Activated T-helper 1 cell treated with anti-CD3 and anti-CD28 coated beads, Interleukin-12 subunit alpha, Interleukin-12 subunit beta, Interleukin-2, Interleukin-4 antibody, amounts not matched to agents 30 ng/mL and 10 ng/mL and 1 ng/mL, durations not matched to agents 14 hours and 24 hours and 36 hours (primary cell): ENCODE measurements at places on chromosomes 12 and 14. TPM values are rescaled to one million over a fixed set of nuclear protein-coding genes. Genes with fewer than 3 reads are reported as not detected.

ARHGEF40 gene
- not detected in 2 replicates for total RNA-seq

- no peak for DNase-seq
Measured at GRCh38 chr12:89709995-89710872, 1.6 kb upstream of the ATP2B1 start.

- no peak for DNase-seq
Measured at GRCh38 chr12:41032386-41032785, 155.7 kb upstream of the PDZRN4 start.

DNA sequence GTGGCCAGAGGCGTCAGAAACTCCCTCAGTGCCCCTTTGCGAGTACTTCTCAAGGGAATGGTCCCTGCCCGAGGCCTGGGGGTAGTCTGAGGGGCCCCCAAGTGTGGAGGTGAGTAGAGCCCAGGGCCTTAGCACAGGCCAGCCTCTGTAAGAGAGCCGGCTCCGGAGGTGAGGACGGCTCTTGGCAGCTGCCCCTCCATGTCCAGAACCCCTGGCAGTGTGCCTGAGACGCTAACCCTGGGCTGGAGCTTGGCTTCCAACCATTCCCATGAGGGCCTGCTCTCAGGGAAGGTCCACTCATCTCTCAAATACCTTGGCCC lies 61.7 kb downstream of the PRMT8 start:
- no peak for DNase-seq

DNA sequence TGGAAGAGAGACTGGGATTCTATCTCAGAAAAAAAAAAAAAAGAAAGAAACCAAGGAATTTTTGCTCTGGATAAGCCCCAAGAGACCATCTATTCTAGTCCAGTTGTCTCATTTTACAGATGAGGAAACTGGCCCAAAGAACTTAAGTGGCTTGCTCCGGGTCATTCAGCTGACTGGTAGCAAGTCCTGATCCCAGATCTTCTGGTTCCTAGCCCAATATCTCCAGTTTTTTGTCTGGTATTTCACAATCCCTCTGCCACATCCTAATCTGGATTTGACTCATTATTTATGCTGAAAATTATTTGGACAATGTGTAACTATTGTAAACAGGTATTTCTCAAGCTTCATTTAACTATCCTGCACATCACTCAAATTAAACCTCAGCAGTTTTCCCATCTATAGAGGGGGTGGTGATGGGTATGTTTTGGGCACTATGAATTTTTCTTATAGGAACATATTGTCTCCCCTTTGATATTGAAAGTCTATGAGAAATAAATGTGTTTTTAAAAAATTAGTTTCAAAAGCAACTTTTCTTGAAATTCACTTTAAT lies 43.4 kb downstream of the PPP2R5E start:
- DNase-seq = no peak
